ENCODE measurements at places on chromosomes 12 and 14.

DNA sequence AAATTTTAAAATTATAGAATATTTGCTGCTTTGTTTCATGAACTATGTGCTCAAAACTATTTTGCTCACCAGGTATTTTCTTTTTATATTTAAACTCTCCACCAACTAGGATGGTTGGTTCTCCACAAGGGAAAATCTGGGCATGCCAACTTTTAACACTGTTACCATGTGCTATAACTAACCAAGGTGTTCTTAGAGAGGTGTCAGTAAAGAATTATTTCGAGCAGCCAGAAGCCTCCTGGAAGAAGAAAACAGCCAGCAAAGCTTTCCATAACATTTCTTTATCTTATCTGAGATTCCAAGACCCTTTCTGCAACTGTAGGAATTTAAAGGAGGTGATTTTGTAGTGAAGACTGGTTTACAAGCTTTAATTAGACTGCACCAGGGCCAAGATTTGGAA, 97.3 kb downstream of the PRICKLE1 start:
- DNase-seq: no peak

GRCh38 chr12:10072131-10072530, 26.7 kb downstream of the CLEC1A start:
- DNase-seq: no peak

DNA sequence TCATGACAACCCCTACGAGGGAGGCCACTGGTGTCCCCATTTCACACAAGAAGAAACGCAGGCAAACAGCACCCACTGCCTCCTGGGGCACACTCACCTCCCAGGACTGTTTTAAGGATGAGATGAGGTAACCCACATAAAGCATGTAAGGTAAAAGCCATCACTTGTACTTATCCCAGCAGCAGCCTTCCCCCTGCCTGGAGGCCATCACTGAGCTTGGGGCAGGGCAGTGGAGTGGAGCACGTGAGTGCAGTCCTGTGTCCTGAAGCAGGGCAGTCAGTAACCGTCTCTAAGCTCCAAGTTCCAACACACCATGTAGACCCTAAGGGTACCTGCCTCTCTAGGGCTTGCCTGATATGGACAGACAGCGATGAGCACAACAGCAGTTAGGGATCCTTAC, 1.7 kb downstream of the POLE start:
- DNase-seq: no peak

GRCh38 chr12:121989276-121990113, 32.2 kb upstream of the BCL7A start:
- DNase-seq: no peak

- DNase-seq: no peak
These were observed 55.5 kb upstream of the TTC7B start for GRCh38 chr14:90871605-90872233.

GRCh38 chr12:109888179-109889020, 8.1 kb upstream of the GLTP start:
- DNase-seq: no peak

DNA sequence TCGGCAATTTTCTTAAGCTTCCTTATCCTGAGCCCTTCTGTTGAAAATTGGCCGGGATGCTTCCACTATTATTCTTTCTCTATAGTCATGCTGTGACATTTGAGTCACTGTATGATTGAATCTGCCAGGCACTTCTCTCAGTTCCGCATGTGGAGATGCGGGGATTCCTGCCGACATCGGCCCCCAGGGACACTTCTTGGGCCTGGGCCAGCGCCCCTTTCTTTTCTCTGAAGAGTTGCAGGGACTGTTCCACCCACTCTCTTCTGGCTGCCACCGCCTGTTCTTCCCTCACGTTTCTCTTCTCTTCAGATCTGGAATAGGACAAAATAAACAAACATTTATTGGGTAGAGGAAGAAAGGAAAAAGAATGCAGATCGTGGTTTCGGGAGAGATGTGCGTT, 310.1 kb downstream of the ETNK1 start:
- DNase-seq: peak; percentile 14

All from SK-N-MC (cell line).